ENCODE measurements at places on chromosomes 1 and 21.

GRCh38 chr1:184620469-184620868, 134.2 kb downstream of the EDEM3 start:
- DNase-seq = no peak

DNA sequence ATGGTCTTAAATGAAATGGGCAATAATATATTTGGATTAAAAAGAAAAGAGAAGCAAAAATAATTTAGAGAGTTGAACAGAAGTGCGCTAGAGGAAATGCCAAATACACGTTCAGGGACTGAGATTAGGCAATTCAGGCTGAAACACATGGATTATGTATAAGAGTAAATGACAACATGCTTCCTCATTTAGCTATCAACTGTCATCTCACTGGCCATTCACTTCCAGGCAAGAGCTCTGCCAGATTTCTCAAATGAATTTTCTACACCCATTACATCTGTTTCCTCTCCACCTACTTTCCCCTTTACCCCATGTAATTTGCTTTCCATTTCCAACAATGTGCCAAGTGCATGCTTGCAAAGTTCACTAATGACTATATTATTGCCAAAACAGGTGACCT, 582.4 kb downstream of the LTN1 start:
- no peak for DNase-seq

DNA sequence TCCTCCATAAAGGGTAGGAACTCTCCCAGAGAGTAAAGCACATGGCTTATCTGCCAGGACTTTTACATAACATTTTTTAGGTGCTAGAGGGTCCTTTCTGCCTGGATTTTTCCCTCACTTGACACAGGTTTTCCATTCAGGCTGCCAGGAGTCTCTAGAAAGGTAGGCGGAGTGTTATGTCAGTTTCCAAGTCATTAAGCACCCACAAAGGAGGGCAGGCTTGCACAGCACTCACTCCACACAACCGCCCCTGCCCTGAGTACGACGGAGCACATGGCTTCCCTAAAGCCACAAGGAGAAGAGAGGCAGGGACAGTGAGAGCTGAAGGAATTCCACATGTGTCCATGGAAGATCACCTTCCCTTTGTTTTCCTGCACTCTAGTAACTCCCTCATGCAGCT, 55.7 kb downstream of the CAPZB start:
- no peak for DNase-seq

- no peak for DNase-seq
Observed at GRCh38 chr1:107941123-107941522, 23.9 kb downstream of the VAV3 start.
